ENCODE measurements at places on chromosomes 3 and 15. TPM values are rescaled to one million over a fixed set of nuclear protein-coding genes. Genes with fewer than 3 reads are reported as not detected.

DNA sequence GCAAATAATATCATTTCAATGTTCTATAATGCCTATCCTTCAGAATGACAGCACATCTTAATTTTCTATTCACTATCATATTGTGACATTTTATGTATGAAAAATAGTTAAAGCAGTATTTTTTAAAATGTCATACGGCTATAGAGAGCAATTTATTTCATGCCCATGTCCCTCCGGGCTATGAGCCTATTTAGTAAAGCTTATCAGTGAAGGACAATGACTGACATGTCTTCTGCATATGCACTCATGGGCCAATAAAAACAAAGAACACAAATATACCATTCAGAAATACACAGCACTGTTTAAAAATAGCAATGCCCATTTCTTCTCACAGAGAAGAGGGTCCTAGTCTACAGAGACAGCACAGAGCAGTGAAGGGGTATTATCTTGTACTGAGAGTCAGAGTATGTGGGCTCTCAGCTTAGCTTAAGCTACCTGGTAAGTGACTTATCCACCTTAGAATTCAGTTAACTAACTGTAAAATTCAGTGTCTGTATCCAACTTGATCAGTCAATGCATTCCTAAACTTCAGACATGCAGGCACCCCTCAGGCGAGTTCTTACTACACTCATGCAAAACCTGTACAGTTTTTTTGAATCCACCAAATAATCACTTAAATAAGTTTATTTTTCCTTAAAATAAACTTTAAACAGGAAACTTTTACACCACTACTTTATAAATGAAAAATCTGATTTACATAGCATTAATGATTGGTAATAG, 9.0 kb downstream of the GOLIM4 start:
- H3K36me3 ChIP-seq = no peaks in the 10 kb centered on the region
- no peak overlapping the region for H3K4me3 ChIP-seq
- H3K4me1 ChIP-seq = peaks cover 10% of the 10 kb centered on the region

DNA sequence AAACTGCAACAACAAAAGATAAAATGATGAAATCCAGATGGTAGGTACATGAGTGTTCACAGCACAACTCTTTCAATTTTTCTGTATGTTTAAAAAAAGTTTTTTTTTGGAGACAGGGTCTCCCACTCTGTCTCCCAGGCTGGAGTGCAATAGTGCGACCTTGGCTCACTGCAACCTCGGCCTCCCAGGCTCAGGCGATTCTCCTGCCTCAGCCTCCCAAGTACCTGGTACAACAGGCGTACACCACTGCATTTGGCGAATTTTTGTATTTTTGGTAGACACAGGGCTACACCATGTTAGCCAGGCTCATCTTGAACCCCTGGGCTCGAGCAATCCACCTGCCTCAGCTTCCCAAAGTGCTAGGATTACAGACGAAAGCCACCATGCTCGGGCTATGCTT, 18.6 kb downstream of the LRRFIP2 start:
- H3K4me3 ChIP-seq = no peak overlapping the region
- no peaks in the 10 kb centered on the region for H3K27me3 ChIP-seq
- H3K36me3 ChIP-seq = no peaks in the 10 kb centered on the region
- H3K27ac ChIP-seq = no peak overlapping the region

GRCh38 chr3:43885908-43886618, 195.3 kb downstream of the ABHD5 start:
- no peaks in the 10 kb centered on the region for H3K36me3 ChIP-seq
- no peaks in the 10 kb centered on the region for H3K27me3 ChIP-seq
- DNase-seq = no peak
- no peak overlapping the region for H3K4me3 ChIP-seq
- H3K4me1 ChIP-seq = no peaks in the 10 kb centered on the region
- H3K27ac ChIP-seq = no peak overlapping the region

Gene CATSPER2
- total RNA-seq = 1.2 TPM

- DNase-seq = no peak
- H3K27me3 ChIP-seq = no peaks in the 10 kb centered on the region
- H3K4me3 ChIP-seq = no peak overlapping the region
- H3K4me1 ChIP-seq = peaks cover 14% of the 10 kb centered on the region
These were observed 279.7 kb downstream of the MAGI1 start for GRCh38 chr3:65758876-65759598.

Gene TIMP4
- 8.7 TPM for total RNA-seq

GRCh38 chr3:189513281-189514117, 117.7 kb upstream of the TP63 start:
- no peaks in the 10 kb centered on the region for H3K27me3 ChIP-seq
- no peak overlapping the region for H3K4me3 ChIP-seq
- no peaks in the 10 kb centered on the region for H3K36me3 ChIP-seq
- H3K4me1 ChIP-seq = no peaks in the 10 kb centered on the region

DNA sequence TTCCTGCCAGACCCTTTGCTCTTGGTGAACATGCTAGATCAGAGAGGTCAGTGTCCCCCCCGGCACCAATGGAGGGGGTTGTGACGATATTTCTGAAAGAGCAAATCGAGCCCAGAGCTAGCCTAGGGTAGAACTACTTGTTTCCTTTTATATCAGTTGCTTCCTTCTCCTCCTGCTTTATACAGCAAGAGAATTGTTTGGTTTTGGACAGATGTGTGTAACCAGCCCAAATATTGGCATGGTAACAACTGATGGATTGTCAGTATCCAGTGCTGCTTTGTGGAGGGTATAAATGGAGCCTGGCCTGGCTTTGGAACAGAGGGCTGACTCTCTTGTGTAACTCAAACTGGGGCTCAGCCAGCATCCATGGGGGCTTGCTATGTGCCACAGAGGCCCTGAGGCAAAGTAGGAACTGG, 27.2 kb downstream of the SNX1 start:
- no peak overlapping the region for H3K27ac ChIP-seq
- no peaks in the 10 kb centered on the region for H3K4me1 ChIP-seq
- no peak for DNase-seq

DNA sequence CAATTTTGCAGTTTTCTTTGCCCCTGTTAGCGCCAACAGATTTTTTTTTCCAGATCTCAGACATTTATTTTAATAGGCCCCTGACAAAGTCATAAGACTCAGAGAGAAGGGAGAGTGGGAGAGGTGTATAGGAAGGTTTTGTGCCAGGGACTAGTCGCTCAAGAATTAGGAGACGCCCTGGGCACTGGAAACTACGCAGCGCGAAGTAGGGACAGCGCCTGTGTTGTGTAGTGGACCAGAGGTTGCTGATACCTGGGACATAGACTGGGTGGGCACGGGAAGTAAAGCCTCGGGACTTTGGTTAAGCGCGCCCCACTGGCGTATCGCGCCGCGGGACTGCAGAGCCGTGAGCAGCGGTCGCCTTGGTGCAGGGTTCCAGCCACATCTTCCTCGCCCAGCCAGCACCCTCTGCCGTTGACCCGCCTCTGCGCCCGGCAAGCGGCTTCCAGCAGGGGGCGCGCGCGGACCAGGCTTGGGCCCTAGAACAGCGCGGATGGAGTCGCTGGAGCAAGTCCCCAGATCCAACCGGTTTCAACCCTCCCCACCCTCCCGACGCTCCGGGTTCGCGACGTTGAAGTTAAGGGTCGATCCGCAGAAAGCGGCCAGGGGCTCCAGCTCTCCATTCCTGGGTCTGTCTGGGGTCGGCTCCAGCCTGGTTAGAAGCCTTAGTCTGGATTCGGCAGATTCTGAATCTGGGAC, 3.0 kb upstream of the ISLR2 start:
- DNase-seq = peak; percentile 100
- H3K27ac ChIP-seq = no peak overlapping the region
- H3K36me3 ChIP-seq = no peaks in the 10 kb centered on the region
- peaks cover 49% of the 10 kb centered on the region for H3K27me3 ChIP-seq
- H3K4me3 ChIP-seq = peak overlapping the region; percentile 36
